ENCODE measurements at places on chromosomes 4 and X.

GRCh38 chr4:53586121-53586816, 5.0 kb downstream of the LNX1 start:
- DNase-seq, result no peak

GRCh38 chr4:175806727-175807126, 5.3 kb downstream of the GPM6A start:
- no peak for DNase-seq

- no peak for DNase-seq
Measured at GRCh38 chr4:124199755-124200154, 512.8 kb downstream of the ANKRD50 start.

DNA sequence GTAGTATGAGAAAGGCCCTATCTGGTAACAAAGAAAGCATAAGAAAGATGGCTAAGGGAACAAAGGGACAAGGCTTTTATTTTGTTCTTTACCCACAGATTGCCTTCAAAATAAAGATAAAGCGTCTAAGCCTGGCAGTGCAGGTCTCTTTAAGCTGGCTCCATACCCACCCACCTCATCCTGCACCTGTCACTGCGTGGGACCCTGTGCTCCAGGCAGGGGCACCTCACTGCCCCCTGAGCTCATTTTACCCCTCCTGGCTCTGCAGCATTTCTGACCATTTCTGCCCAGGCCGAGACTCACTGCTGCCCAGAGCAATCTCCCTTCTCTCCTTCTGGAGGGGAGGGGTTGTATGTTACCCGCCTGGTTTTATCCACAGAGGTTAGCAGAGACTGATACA, 1.7 kb upstream of the CYP4V2 start:
- DNase-seq, result no peak

DNA sequence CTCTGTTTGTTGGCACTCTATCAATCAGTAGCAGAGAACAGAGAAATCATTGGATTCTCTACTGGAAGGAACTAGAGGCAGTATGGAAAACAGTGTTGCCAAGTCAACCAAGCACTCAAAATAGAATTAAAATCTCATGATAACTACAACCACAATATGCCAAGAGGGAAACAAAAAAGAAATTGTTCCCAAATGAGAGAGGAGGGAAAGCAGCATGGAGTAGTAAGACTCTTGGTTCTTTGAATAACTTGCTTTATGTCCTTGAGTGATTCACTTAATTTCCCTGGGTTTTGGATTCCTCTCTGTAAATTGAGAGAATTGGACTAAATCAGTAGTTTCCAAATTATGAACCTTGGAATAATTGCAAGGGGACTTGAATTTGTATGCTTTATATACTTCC, 285.5 kb upstream of the ANKRD50 start:
- no peak for DNase-seq

All from activated CD4-positive, alpha-beta T cell treated with anti-CD3 and anti-CD28 coated beads for 4 hours (primary cell).